GM12891 (cell line): ENCODE measurements at places on chromosomes 2 and 18.

DNA sequence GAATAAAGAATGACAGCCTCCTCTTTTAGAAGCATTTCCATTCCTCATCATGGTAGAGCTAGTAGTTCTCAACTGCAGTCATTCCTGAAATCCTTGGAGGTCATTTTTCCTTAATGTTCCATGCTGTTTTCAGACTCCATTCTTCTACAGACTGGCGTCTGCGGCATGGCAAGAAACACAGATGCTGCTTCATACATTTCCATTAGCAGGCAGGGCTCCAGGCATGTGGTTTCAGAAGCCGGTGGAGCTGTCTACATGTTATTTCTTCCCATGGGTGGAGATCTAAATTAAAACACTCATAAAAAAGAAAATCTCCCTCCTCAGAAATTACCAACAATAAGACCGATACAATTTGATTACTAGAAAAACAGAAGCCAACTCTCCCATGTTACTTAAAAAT, 6.0 kb upstream of the DSG3 start:
- DNase-seq: no peak

DNA sequence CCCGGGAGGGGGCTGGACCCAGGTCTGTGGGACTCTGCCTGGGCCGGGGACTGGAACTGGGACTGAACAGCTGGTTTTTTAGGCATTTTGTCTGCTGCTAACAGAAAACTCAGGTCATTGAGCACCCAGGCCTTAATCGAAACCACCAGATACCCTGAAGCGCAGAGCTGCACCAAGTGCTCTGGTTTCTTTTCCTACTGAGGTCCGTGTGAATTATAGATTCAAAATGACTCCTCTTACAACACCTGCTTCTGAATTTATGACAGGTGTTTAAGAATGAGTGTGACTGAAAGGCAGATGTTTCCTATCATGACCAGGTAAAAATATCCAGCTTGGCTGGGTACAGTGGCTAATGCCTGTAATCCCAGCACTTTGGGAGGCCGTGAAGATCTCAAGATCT, 47.8 kb downstream of the TRAPPC12 start:
- DNase-seq: no peak

DNA sequence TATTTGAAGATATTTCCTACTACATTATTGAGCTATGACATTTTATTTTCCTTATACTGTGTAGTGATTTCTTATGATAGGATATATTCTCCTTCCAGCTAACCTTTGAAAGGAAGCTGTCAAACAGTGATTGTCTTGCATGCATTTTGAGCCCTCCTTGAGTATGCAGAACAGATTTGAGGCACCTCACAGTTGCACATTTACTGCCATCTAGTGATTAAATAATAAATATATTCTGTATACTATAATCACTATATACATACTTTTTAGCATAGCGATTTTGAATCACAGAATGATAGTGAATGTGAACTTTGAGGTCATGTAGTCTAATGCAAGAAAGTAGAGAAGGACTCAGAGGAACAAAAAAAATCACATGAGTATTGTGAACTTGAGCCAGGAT, 268.4 kb upstream of the CDH19 start:
- no peak for DNase-seq

DNA sequence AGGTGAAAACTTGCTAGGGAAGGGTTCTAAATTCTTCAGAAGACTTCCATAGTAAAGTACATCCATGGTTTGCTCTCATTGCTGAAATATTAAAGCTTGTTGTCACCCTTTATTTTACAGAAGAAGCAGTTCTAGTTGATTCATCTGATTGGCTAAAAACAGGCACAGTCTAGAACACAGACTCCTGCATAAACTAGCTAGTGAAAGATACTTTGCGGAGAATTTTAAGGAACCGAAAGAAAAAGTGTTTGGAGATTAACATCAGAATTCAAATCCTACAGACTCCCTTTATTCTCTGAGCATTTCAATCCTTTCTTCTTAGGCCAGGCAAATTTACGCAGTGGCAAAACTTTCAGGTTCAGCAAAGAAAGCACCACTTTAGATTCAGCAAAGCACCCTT, 1076.5 kb upstream of the ZEB2 start:
- no peak for DNase-seq

- no peak for DNase-seq
Measured at GRCh38 chr2:170905864-170906263, 23.2 kb upstream of the GORASP2 start.

- no peak for DNase-seq
Measured at GRCh38 chr2:16561251-16561650, 104.4 kb downstream of the CYRIA start.

GRCh38 chr18:57771626-57772025, 31.5 kb downstream of the ATP8B1 start:
- no peak for DNase-seq

- no peak for DNase-seq
Measured at GRCh38 chr2:205763708-205764211, 81.5 kb downstream of the NRP2 start.

GRCh38 chr2:233846387-233847247, 7.7 kb downstream of the HJURP start:
- DNase-seq: no peak

- DNase-seq: no peak
Measured at GRCh38 chr2:25618676-25619075, 54.7 kb downstream of the DTNB start.

GRCh38 chr2:45968946-45969584, 317.6 kb downstream of the PRKCE start:
- DNase-seq: no peak

DNA sequence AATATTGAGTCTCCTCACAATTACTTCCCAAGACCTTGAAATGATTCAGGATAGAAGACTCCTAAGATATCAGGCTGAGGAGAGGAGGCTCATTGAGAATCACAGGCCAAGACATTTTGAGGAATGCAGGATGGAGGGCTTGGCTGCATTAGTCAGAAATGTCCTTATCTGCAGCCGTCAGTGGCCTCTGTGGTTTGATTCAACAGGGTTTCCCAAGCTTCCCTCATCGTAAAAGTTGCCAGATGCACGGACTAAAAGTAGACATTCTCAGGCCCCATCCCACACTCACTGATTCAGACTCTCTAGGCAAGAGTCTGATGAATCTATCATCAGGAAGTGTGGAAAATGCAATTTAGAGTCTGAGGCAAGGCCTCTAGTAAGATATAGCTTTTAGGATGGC, 34.0 kb upstream of the TMEM178A start:
- no peak for DNase-seq

DNA sequence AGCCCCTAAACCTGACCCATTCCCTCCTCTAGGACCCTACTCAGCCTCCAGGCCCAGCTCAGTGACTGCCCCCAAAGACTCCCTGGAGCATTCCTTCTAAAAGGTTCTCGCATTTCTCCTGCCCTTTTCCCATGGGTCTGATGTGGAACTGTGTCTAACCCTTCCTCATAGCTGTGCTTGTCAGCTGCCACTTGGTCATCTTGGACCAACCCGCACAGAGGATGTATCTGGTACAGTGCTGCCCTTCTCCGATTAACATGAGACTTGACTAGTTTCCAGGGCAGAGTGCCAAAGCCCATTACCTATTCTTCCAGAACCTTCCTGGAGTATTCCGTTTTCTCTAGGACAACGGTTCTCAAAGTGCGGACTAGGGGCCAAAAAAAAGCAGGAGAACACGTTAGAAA, 518 bp upstream of the NFU1 start:
- DNase-seq: no peak

GRCh38 chr2:232632904-232633412, 446 bp upstream of the EFHD1 start:
- DNase-seq: no peak

- no peak for DNase-seq
Measured at GRCh38 chr2:161321944-161322648, 13.9 kb downstream of the PSMD14 start.

GRCh38 chr2:176093145-176093897, 800 bp downstream of the HOXD13 start:
- no peak for DNase-seq

DNA sequence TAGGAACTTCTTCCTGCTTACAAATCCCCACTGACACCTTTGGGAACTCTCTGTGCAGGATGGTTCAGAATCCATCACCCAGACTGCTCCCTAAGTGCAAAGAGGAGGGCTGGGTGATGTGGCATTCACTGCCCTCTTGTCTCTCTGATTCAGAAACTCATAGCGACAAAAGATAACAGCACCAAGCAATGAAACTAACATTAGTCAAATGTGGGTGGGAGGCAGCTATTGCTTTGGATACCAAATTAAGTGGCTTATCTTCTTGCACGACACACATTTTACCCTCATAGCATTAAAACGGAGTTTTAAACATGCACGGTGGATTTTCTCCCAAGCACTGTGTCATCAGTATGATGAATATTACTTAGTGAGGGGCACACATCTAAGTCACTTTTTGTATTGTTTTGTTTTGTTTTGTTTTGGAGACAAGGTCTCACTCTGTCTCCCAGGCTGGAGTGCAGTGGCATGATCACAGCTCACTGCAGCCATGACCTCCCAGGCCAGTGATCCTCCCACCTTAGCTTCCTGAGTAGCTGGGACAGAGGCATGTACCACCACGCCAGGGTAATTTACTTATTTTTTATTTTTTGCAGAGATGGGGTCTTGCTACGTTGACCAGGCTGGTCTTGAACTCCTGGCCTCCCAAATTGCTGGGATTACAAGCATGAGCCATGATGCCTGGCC, 40.9 kb upstream of the NEB start:
- no peak for DNase-seq

- DNase-seq: no peak
Measured at GRCh38 chr2:170820757-170821530, 4.3 kb downstream of the GAD1 start.

- no peak for DNase-seq
Measured at GRCh38 chr2:151965884-151966283, 133.0 kb downstream of the CACNB4 start.

DNA sequence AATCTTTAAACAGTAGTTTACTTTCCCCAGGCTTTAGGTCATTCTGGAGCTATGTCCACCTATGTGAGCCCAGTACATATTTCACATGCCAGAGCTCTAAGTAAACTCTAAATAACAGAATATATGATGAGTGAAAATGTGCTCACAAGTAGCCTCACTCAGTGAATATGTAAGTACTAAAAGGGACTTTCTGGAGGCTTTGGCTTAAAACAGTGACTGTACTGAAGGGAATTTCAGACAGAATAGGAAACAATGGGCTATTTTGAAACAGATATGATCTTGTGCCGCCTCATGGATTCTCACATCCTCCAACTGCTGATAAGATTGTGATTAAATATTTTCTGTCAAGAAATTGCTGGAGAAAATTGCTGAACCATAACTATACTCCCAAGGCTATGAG, 747.9 kb downstream of the SOCS6 start:
- DNase-seq: no peak

- DNase-seq: no peak
Measured at GRCh38 chr2:47808614-47809013, 25.7 kb downstream of the MSH6 start.

GRCh38 chr2:26675651-26676255, 16.8 kb upstream of the KCNK3 start:
- DNase-seq: no peak

DNA sequence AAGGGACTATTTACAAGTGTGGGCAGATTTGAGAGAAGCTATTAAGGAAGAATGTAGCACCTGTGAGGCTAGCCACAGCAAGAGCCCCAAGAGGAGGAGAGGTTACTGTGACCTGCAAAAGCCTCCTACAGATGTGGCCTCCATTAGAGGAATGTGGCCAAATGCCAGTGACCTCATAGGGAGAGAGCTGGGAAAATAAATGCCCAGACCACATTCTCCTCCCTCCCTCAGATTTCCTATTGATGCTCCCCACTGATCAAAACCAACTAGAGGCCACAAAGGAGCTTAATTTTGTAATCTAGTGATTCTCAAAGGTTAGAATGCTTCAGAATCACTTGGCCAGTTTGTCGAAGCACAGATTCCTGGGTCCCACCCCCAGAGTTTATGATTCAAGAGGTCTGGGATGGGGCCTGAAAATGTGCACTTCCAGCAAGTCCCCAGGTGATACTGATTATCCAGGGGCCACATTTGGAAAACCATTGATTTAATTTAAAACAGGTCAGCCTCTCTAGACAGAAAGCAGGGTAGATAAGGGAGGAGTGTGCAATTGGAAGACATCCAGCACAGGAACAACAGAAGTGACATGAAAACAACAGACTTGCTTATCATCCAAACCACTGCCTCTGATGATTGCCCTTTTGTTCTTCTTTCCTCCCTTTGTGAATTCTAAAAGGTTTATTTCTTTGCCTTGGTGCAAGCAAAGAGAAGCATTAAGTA, 61.2 kb upstream of the RBBP8 start:
- DNase-seq: no peak

- no peak for DNase-seq
Measured at GRCh38 chr18:24268784-24269550, 128.7 kb downstream of the OSBPL1A start.

GRCh38 chr2:32278478-32278853, 762 bp downstream of the YIPF4 start:
- no peak for DNase-seq
